ENCODE measurements at places on chromosomes 7 and 10.
A peak's percentile ranks its signal among the peaks of the same experiment; 100 is the strongest.

DNA sequence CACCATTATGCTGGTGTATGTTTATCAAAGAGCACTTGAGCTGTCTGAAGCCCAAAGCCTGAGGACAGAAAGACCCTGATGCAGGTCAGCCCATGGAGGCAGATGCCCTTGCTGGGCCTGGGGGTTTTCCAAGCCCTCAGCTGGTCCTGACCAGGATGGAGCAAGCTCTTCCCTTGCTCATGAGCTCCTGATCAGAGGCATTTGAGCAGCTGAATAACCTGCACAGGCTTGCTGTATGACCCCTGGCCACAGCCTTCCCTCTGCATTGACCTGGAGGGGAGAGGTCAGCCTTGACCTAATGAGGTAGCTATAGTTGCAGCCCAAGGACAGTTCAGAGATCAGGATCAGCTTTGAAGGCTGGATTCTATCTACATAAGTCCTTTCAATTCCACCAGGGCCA, 13.0 kb downstream of the AQP1 start:
- no peak for DNase-seq

GRCh38 chr10:78973901-78974616, 94.7 kb upstream of the ZMIZ1 start:
- DNase-seq, result no peak

- no peak for DNase-seq
Observed at GRCh38 chr7:139647085-139647484, 123.6 kb downstream of the CLEC2L start.

DNA sequence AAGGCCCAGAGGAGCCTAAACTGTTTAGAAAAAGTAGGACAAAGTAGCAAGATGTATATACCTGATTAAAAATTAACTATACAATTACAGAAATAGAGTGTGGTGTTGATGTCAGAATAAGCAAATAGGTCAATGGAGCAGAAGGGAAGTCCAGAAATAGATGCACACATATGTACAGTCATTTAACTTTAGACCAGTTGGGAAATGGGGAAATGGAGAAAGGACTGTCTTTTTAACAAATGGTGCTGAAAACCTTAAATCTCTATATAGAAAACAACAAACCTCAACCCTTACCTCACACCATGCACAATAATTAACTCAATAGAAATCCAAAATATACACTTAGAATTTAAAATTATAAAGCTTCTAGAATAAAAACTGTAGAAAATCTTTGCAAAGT, 72.2 kb downstream of the CH25H start:
- no peak for DNase-seq

- DNase-seq, result peak; percentile 39
Observed at GRCh38 chr7:24764972-24765744, 7.9 kb upstream of the GSDME start.

GRCh38 chr10:89659143-89660131, 14.4 kb upstream of the PANK1 start:
- DNase-seq, result no peak

- no peak for DNase-seq
Observed at GRCh38 chr10:77332256-77332655, 305.4 kb downstream of the KCNMA1 start.

DNA sequence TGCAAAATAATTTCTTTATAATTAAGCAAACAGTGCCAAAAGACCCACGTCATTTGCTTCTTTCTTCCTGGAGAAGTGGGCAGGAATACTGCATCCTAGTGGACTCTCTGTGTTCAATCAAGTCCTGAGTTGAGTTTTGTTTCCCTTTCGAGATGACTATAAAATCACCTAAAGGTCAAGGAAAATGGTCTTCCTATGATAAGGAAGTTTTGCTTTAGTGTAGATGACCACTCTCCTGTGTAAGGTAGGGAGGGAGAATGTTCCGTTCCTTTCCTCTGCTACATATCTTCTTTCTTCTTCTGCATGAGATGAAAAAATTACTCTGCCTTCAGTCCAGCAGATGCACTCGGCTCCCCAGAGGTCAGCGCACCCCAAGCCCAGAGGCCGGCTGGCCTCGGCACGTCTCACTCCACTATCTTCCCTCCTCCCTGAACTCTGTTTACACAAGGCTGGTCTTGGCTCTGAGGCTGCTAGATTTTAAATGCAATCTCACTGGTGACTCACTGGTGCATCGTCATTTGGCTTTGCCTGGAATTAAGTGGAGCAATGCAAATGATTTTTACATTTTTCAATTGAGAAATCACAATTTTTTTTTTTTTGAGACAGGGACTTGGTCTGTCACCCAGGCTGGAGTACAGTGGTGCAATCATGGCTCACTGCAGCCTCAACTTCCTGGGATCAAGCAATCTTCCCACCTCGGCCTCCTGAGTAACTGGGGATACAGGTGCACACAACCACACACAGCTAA, 18.6 kb upstream of the VDAC2 start:
- DNase-seq, result no peak

- no peak for DNase-seq
Observed at GRCh38 chr10:83585686-83586085, 553.6 kb upstream of the GHITM start.

- no peak for DNase-seq
Observed at GRCh38 chr10:5814110-5815107, 1.2 kb upstream of the GDI2 start.

DNA sequence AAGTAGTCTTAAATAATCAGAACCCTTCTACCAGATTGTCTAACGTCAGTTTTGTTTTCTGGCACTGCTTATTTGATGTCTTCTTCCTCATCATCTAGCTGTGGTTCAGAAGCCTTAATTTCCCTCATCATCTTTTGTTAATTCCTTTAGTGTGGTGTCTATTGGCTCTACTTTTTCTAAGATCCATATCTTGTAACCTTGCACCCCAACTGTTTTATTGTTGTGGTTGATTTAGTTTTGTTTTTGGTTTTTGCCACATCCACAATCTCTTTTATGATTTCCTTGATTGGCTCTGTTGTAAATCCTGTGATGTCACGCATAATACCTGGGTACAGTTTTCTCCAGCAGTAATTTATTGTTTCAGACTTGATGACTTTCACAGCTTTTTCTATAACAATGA, 463.5 kb upstream of the TEX47 start:
- no peak for DNase-seq

GRCh38 chr10:48835781-48836180, 103.9 kb downstream of the LRRC18 start:
- DNase-seq, result no peak

GRCh38 chr7:10707519-10707918, 266.2 kb upstream of the PHF14 start:
- DNase-seq, result no peak

GRCh38 chr7:2253525-2254244, 11.7 kb downstream of the NUDT1 start:
- no peak for DNase-seq

GRCh38 chr7:74262639-74263398, 8.6 kb upstream of the RFC2 start:
- no peak for DNase-seq

All from skeletal muscle cell (primary cell).